ENCODE measurements at places on chromosomes 12 and 14.

DNA sequence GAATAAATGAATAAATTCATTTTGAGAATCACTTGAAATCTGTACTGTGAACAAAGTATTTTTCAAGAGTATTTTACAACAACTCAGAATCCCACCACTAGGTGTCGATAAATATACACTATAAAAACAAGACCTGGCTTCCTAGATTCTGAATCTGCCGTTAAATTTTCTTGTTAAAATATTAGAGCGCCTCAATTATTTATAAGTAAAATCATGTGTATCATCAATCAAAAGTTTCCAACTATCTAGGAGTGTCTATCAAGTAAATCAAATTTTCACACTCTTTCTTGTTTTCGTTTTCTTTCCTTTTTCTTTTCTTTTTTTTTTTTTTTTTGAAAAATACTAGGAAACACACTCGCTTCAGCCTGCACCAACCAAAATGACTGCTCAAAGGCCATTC lies 179.2 kb upstream of the DCN start:
- DNase-seq = peak; percentile 57

- no peak for DNase-seq
Observed at GRCh38 chr14:81589381-81590065, 55.9 kb upstream of the SEL1L start.

DNA sequence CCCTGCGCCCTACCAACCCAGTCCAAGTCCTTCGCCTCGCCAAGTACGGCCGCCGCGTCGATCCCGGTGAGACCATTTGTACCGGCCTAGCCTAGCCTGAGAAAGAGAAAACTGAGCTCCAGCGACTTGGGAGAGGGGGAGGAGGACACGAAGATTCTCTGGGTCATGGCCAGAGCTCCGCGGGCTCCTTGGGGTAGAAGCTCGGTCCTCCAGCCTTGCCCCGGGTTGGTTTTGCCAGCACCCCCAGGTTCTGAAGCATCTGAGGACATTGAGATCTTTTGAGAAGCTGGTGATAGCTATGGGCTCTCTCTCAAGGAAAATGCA lies 7.3 kb downstream of the LHX5 start:
- no peak for DNase-seq

DNA sequence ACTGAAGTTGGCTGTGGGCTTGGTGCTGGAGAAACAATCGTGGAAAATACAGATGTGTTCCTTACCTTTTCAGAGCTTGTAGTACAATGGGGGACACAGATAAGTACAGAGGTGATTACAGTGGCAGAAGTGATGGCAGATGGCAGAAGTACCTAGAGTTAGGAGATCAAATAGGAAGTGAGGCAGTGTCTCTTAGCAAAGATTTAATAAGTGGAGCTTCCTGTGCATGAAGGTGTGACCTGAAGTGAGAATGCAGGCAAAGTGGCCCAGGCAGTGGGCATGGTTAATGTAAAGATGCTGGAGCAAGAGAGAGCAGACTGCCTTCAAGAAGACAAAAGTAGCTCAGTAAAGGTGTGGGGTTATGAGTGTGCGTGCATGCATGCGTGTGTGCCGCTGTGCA lies 16.0 kb downstream of the LRRK2 start:
- DNase-seq = no peak
